CD4-positive, alpha-beta T cell (primary cell): ENCODE measurements at places on chromosomes 2 and 18.

GRCh38 chr2:45804987-45805755, 153.7 kb downstream of the PRKCE start:
- no peak for DNase-seq
- H3K4me3 ChIP-seq, result no peak overlapping the region
- no peak overlapping the region for H3K27ac ChIP-seq

GRCh38 chr2:209496586-209496982, 72.7 kb downstream of the MAP2 start:
- no peak overlapping the region for H3K27ac ChIP-seq
- H3K36me3 ChIP-seq, result no peaks in the 10 kb centered on the region
- H3K27me3 ChIP-seq, result no peaks in the 10 kb centered on the region
- DNase-seq, result no peak
- H3K4me1 ChIP-seq, result no peaks in the 10 kb centered on the region
- H3K4me3 ChIP-seq, result no peak overlapping the region

DNA sequence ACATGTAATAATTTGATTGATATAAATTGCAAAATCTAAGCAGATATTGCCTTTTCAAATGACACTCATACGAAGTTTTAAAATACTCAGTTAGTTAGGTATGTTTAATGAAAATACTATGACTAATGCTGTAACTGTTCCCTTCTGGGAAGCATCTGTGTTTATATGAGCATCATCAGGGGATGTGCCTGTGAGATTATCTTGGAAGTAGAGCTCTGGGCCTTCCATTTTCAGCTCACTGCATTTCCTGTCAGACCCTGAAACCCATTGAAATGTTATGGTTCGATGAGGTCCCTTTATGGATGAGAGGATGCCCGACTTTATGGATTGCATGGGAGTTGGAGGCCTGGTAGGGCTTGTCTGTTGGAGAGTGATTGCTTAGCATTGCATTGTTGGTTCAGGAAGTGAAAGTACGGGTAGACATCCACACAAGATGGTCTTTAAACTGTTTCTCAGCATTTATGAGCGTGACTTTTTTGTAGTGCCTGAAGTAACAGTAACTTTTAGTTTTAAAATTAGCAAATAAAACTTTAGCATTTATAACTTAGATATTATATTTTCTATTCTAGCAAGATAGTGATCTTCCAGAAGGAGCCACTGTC, 28.7 kb downstream of the ELP2 start:
- H3K27me3 ChIP-seq, result no peaks in the 10 kb centered on the region
- no peak for DNase-seq
- H3K36me3 ChIP-seq, result peaks cover 93% of the 10 kb centered on the region
- H3K4me1 ChIP-seq, result no peaks in the 10 kb centered on the region
- H3K27ac ChIP-seq, result no peak overlapping the region

DNA sequence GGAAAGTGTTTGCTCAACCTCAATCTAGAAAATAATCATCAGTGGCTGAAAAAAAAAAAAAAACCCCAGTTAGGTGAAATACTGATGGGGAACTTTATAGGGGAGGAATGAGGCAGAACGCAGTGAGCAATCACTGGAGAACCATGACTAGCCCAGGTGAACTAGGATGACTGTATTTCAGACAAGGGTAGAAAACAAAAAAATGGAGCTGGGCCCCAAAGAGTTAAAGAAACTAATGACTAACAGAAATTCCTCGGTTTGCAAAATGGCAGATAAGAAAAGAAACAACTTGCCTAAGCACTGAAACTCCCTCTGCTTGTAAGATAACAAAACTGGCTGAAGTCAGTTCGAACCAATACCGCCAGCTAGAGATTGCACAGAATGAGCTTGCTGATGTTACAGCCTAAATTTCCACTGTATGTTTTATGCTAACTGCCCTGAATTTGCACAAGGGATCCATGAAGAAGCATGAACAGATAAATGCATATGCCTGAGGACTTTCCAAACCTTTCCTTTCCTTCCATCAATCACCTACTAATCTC, 245.9 kb downstream of the METTL4 start:
- peaks cover 11% of the 10 kb centered on the region for H3K27me3 ChIP-seq
- no peaks in the 10 kb centered on the region for H3K4me1 ChIP-seq
- H3K4me3 ChIP-seq, result no peak overlapping the region
- DNase-seq, result no peak

GRCh38 chr18:58635891-58636290, 7.0 kb upstream of the ALPK2 start:
- H3K4me1 ChIP-seq, result no peaks in the 10 kb centered on the region
- no peak overlapping the region for H3K27ac ChIP-seq
- DNase-seq, result no peak

GRCh38 chr2:133377599-133377998, 190.7 kb downstream of the NCKAP5 start:
- no peaks in the 10 kb centered on the region for H3K4me1 ChIP-seq
- no peak overlapping the region for H3K27ac ChIP-seq
- no peaks in the 10 kb centered on the region for H3K27me3 ChIP-seq
- no peaks in the 10 kb centered on the region for H3K36me3 ChIP-seq
- DNase-seq, result no peak
- H3K4me3 ChIP-seq, result no peak overlapping the region

DNA sequence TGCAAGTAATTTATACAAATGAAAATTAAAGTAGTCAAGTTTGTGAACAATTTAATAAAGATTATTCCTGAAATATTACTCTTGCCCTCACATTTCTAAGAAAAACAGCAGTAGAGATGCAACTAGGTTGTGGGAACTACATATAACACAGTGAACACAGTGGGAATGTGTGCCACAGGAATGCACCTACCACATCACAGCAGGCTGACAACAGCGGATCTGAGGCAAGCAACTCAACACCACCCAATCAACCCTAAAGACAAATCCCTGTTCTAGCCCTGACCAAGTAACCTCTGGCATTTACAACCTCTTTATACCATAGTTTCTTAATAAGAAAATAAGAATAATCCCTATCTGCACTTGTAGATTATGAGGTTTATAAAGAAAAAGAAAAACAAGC, 23.4 kb downstream of the MBOAT2 start:
- no peak for DNase-seq
- H3K4me3 ChIP-seq, result no peak overlapping the region
- H3K4me1 ChIP-seq, result no peaks in the 10 kb centered on the region

DNA sequence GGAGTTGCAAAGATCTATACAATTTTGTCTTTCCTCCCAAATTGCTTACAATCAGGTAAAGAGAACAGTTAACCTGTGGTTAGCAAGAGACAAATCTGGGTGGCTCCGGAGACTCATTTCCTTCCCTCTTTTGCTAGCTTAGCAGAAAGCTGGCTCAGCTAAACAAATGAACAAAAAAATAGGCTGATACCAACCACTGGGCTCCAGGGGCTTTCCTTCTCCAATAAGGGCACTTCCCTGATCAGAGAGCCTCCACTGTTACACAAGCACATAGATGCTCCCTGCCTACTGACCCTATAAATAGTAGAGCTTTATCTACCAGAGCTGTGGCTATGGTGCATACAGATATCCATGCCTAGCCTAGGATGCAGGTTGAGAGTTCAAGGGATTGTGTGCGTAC, 90.1 kb upstream of the ARL5A start:
- peaks cover 3% of the 10 kb centered on the region for H3K4me1 ChIP-seq
- no peaks in the 10 kb centered on the region for H3K36me3 ChIP-seq
- no peaks in the 10 kb centered on the region for H3K27me3 ChIP-seq
- H3K27ac ChIP-seq, result no peak overlapping the region

DNA sequence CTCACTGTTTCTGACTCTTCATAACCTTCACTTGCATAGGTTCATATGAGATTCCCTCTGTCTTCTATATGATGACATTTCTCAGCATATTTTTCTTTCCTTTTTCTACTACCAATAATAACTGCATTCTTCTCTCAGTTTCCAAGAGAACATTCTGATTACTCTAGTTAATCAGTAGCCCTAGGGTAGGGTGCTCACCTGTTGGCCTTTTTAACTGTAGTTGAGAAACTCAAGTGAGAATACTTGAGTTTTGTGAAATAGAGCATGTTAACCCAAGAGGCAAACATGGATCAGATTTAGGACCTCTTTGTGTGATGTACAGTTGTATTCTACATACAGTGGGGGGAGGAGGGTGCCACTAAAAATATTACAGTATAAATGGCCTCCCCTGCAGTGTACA, 308.0 kb downstream of the CMPK2 start:
- no peak for DNase-seq
- no peaks in the 10 kb centered on the region for H3K27me3 ChIP-seq
- no peak overlapping the region for H3K4me3 ChIP-seq
- H3K36me3 ChIP-seq, result no peaks in the 10 kb centered on the region

DNA sequence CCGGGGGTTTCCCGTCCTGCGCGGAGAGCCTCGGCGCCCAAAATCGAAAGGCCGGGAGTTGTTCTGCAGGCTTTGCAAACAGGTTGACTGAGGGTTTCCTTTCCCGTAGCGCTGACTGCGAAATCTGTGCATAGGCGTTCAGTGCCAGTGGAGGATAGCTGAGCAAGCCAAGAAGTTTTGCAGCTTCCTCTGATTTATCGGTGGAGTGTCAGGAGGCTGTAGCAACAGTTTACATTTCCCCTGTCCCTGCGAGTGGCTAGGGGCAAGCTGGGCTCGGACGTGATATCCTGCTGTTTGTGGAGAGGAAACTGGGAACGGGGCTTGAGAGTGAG, 694 bp downstream of the THSD7B start:
- no peak overlapping the region for H3K27ac ChIP-seq
- no peak for DNase-seq
- H3K4me1 ChIP-seq, result peaks cover 2% of the 10 kb centered on the region
- H3K36me3 ChIP-seq, result no peaks in the 10 kb centered on the region

DNA sequence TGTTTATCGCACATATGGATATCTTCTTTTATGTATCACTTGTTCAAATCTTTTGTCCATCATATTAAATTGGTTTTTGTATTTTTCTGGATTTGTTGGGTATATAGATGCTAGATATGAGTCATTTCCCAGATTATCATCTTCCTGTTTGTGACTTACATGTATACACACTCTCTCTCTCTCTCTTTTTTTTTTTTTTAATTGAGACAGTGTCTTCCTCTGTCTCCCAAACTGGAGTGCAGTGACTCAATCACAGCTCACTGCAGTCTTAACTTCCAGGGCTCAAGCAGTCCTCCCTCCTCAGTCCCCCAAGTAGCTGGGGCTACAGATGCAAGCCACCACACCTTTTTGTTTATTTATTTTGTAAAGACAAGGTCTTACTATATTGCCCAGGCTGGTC, 43.8 kb downstream of the XIRP2 start:
- H3K36me3 ChIP-seq, result no peaks in the 10 kb centered on the region
- DNase-seq, result no peak

DNA sequence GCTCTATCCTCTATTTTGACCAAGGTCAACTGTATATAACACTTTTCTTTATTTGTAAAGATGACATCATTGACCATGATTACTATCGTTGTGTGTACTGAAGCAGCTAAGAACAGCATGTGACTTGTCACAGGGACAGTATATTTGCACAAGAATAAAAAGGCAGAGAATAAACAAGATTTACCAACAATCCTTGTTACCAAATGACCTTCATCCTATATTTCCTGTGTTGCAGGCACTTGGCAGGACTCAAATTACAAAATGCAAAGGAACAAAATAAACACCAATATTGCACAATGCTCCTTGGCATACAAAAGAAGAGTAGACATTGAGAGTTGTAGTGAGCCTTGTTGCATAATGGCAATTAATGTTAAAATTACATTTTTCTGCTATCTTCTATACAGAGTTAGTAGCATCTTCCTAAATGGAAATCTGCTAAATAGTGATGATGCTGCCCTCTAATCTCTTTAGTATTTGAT, 61.8 kb downstream of the RFTN2 start:
- H3K4me3 ChIP-seq, result no peak overlapping the region
- H3K4me1 ChIP-seq, result peaks cover 5% of the 10 kb centered on the region
- H3K36me3 ChIP-seq, result no peaks in the 10 kb centered on the region
- H3K27ac ChIP-seq, result no peak overlapping the region
- H3K27me3 ChIP-seq, result no peaks in the 10 kb centered on the region
- no peak for DNase-seq

GRCh38 chr2:201939453-201939941, 94.2 kb upstream of the FZD7 start:
- H3K4me1 ChIP-seq, result no peaks in the 10 kb centered on the region
- H3K4me3 ChIP-seq, result no peak overlapping the region
- no peak overlapping the region for H3K27ac ChIP-seq
- no peaks in the 10 kb centered on the region for H3K36me3 ChIP-seq
- no peak for DNase-seq

DNA sequence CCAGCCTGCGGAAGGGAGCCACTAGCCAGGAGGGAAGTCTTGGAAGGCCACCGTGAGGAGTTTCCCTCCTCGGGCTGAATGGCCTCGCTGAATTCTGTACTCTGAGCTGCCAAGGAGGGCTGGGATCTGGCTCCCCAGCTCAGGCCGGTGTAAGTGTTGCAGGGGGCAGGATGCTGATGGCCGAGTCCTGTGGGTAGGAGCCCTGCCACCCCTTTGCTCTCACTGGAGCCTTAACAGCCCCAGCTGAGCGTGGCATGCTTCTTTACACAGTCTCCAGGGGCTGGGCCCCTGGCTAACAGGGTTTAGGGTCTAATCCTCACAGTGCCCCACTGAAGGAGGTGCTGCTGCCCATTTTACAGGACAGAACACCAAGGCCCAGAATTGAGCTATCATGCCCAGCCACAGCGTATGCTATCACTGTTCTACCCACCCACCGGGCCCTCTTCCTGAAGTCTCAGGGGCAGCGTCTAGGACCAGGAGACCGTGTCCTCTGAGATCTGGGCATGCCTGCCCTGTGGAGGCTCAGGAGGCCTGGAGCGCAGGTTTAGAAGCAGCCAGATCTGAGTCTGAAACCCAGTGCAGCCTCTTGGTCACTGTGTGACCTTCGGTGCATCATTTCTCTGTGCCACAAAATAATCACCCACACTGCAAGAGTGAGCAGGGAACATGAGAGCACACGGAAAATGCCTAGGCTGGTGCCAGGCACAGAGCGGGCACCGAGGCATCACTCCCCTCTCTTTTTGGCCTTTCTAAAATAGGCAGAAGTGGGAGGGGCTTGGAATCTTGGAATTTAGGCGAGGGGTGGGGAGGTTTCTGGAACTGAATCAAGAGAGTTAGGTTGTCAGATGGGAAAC, 42.9 kb downstream of the TMEM37 start:
- no peaks in the 10 kb centered on the region for H3K4me1 ChIP-seq
- H3K27me3 ChIP-seq, result no peaks in the 10 kb centered on the region
- no peak overlapping the region for H3K27ac ChIP-seq

- no peaks in the 10 kb centered on the region for H3K27me3 ChIP-seq
- H3K36me3 ChIP-seq, result no peaks in the 10 kb centered on the region
- no peak for DNase-seq
- H3K27ac ChIP-seq, result no peak overlapping the region
- H3K4me3 ChIP-seq, result no peak overlapping the region
These were observed 187.6 kb downstream of the MREG start for GRCh38 chr2:215825707-215826106.

DNA sequence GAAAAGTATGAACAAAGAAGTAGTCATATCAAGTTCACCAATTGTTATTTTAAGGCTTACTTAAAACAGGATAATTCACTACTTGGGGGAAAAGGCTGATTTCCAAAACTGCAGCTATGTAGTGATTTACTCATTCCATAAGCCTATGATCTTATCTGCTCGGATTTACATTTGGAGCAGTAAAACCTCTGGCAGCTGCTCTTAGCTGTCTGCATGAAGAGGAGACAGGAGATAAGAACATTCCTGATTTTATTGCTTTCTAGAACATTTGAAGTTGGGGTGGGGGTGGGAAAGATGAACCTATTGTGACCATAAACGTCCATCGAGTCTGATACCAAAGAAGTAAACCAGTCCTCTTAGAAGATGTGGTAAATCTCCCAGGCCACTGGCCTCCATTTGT, 120.9 kb downstream of the MMADHC start:
- H3K27ac ChIP-seq, result no peak overlapping the region
- no peak overlapping the region for H3K4me3 ChIP-seq
- H3K27me3 ChIP-seq, result no peaks in the 10 kb centered on the region
